ENCODE measurements at places on chromosomes 6 and 20.
A peak's percentile ranks its signal among the peaks of the same experiment; 100 is the strongest.

GRCh38 chr20:62555642-62556420 is 80.0 kb upstream of the GATA5 start:
- DNase-seq = peak; percentile 68

DNA sequence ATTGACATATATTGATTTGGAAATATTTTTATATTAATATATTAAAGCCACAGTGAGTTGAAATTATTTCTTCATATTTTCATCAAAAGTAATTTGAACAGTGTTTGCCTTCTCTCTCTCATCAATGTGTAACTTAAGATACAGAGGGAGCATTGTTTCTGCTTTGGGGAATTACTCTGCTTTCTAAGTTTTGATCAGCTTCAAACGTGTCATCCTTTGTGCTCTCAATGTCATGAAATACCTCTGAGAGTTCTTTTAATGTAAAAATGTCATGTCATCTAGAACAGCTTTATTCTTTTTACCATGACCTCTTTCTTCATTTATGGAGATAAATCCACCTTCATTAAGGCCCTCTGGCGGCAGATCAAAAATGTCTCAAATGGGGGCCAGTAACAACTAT is 259.4 kb upstream of the STXBP5 start:
- no peak for DNase-seq

- DNase-seq = no peak
Observed at GRCh38 chr20:1196634-1197033, 6.6 kb upstream of the C20orf202 start.

GRCh38 chr20:4683261-4683660 is 38.4 kb upstream of the PRND start:
- no peak for DNase-seq

GRCh38 chr6:50791900-50792508 is 26.7 kb upstream of the TFAP2B start:
- peak; percentile 48 for DNase-seq

GRCh38 chr6:16979677-16980370 is 122.0 kb upstream of the STMND1 start:
- no peak for DNase-seq

DNA sequence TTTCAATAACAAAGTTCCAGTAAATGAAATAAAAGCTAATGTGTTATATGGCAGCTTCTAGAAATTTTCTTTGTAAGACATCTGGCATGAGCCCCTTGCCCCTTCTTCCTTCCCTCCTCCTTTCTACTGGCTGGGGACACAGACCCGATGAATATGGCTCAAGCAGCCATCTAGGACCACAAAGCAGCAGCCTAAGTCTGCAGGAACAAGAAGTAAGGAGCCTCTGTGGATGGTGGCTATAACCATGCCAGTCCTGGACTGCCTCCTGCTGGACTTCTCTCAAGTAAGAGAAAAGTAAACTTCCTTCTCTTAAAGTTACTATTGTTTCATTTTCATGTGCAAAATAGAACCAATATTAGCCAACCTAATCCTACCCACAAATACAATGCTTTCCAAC is 114.9 kb upstream of the DST start:
- peak; percentile 50 for DNase-seq

- peak; percentile 43 for DNase-seq
Observed at GRCh38 chr6:27296106-27296783, 15.8 kb downstream of the POM121L2 start.

DNA sequence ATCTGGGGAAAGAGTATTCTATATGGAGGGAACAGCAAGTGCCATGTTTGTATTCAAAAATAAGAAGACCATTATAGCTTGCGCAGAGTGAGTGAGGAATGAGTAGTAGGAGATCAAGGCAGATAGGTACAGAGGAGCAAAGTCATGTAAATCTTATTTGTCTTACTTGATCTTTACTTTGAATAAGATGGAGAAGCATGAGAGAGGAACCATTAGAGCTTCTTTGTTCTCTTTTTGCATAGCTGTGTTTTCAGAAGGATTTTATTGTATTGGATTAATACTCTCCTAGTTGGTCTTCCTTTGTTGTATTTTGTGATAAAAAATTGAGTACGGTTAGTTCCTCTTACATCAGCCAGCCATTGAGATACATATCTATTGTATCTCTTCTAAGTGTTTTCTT is 88.4 kb downstream of the SCAF8 start:
- DNase-seq = no peak

DNA sequence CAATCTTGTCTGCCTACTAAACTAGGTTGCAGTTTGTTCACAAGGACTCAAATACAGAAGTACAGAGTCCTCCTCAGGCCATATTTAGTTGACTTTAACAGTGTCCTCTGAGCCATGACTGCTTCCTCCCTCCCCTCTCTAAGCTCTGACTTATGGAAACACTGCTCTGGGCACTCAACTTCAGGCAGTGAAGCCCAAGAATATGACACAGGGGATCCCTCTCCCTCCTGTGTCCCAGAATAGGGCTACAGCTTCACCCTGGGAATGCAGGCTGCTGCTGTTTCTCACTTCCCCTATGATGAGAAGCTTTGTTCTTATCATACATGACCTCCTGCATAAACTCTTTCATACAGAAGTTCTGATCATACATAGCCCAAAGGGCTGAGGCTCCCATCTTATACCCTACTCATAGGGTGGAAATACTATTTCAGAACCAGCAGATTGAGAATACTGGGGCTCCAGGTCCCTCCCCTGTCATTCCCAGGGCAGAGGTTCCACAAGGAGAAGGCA is 97.3 kb upstream of the UST start:
- DNase-seq = no peak

DNA sequence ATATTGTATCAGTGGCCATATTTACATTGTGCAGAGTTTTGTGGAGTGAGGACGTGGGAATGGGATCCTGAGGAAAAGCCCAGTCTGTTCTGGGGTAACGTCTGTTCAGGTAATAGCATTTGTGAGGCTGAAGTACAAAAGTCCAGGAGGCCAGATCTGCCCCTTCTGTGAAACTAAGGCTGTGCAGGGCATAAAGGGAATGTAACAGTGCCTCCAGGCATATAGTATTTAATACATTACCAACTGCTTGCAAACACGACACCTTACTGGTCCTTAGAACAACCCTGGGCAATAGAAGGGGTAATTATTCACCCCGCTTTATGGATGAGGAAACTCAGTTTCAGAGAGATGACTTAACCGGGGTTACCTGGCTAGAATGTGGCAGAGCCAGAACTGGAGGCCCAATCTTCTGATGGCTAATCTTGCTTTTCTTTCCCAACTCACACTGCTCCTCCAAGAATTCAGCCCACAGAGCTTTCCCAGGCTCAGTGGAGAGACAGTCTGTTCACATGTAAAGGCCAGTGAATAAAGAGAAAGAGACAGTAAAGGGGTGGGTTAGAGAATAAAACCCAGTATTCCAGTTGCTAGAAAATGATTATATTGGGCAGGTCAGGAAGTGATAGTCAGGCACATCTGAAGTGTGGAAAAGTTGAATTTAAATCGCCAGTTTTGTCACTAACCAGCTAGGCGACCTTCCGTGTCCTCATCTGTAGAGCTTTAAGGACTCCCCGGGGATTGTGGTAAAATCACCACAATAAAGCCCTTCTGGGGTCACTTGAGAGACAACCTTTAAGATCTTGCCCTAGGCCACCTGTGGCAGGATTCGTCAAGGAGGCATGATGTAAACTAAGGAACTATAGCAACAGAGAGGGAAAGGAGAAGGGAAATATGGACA is 280.7 kb upstream of the CITED2 start:
- no peak for DNase-seq

GRCh38 chr6:45655745-45656476 is 278.2 kb upstream of the SUPT3H start:
- peak; percentile 99 for DNase-seq

- no peak for DNase-seq
Observed at GRCh38 chr20:58088105-58088504, 140.3 kb downstream of the ANKRD60 start.

DNA sequence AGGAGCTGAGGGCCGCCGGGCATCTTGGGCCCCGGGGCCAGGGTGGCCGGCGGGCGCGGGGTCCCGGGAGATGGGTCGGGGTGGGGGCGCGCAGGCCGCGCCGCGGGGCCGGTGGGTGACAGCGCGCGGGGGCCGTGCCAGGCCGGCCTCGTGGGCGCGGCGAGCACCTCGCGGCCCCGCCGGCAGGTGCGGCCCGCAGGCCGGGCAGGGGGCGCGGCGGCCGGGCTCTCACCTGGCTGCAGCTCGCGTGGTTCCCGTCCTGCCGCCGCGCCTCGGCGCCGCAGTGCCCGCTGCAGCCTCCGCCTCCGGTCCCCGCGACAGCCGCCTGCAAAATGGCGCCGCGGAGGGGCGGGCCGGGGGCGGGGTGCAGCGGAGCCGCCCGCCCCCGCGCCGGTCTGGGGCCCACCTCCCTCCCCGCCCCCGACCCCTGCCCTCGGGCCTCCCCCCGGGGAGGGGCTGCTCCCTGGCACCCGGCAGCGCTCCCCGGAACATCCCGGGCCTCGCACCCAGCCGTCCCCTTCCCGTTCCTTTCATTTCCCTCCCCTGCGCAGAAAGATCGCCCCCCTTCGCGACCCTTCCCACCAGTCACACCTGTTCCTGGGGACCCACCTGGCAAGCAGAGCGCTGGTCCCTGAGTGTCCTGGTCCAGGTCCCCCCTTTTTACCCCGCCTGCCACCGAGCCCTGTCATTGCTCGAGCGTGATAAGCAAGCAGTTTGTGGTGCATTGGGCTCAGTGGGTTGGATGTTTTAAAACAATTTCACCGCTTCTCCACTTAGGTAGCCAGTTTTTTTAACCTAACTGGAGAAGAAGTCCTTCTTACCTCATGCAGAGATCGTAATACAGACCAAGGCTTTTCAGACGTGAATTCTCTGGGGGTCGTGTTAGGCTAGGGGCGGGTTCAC is at the start of gene SLC23A2:
SLC23A2 (minus strand) TSS at position 337 of the 903 bp plus-strand sequence. CDS start 68,948 bp downstream, outside the sequence.
- DNase-seq = peak; percentile 41

- DNase-seq = peak; percentile 47
Observed at GRCh38 chr6:77450924-77451323, 12.4 kb downstream of the HTR1B start.

- DNase-seq = no peak
Observed at GRCh38 chr6:154386848-154387717, 30.5 kb upstream of the IPCEF1 start.

GRCh38 chr6:112743323-112743722 is 396.2 kb downstream of the RFPL4B start:
- DNase-seq = no peak

- DNase-seq = no peak
Observed at GRCh38 chr6:170476360-170476759, 76.7 kb downstream of the PSMB1 start.

GRCh38 chr20:1943275-1944002 is 48.2 kb downstream of the SIRPA start:
- DNase-seq = no peak

GRCh38 chr6:109693111-109693510 is 2.0 kb downstream of the FIG4 start:
- DNase-seq = no peak

DNA sequence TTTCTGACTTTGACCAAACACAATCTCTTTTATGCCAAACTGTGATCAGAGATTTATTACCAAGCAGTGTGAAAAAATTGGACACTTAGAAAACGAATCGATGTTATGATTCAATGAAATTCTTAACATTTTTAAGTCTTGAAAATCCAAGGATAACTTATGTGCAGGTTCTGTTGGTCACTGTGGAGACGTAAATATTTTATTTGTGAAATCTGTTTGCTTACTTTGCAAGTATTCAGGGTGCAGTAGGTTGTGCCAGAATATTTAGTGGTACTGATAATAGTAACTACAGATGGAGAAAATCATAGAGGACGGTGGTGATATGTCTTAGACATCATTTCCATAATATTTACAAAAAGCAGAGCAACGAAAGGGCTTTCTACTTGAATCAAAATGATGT is 97.3 kb downstream of the BMP2 start:
- DNase-seq = no peak

- DNase-seq = no peak
Observed at GRCh38 chr6:142255785-142256184, 46.0 kb upstream of the ADGRG6 start.

- no peak for DNase-seq
Observed at GRCh38 chr6:21001736-21002135, 467.5 kb downstream of the CDKAL1 start.

GRCh38 chr6:121932076-121932991 is 467.1 kb upstream of the HSF2 start:
- peak; percentile 99 for DNase-seq

DNA sequence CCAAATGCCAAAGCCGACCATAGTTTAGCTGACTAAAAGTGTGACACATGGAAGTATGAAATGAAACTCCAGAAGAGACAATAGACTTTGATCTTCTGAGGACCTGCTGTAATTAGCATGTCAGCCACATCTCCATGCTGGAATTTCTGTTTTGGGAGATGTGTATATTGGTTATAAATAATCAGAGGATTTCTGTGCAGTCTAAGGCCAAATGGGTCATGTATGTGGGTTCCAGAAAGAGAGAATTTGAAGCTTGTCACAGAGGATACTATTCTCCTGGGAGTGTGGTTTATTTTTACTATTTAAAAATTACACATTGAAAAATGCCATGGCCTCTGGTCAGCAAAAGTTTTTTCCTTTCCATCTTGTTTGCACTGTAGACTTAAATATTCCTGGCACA is 405.5 kb upstream of the PLCB4 start:
- DNase-seq = no peak

GRCh38 chr20:45953672-45954071 is 18.3 kb downstream of the ZNF335 start:
- DNase-seq = no peak

- no peak for DNase-seq
Observed at GRCh38 chr6:89045011-89045387, 35.6 kb upstream of the PNRC1 start.

GRCh38 chr6:107545763-107546162 is 55.8 kb downstream of the SOBP start:
- DNase-seq = no peak

Measured in myocyte (in vitro differentiated cells).